ENCODE measurements at places on chromosomes 6 and 20. TPM values are rescaled to one million over a fixed set of nuclear protein-coding genes. Genes with fewer than 3 reads are reported as not detected.

The ZSCAN9 gene
- 17.8 TPM for total RNA-seq

DNA sequence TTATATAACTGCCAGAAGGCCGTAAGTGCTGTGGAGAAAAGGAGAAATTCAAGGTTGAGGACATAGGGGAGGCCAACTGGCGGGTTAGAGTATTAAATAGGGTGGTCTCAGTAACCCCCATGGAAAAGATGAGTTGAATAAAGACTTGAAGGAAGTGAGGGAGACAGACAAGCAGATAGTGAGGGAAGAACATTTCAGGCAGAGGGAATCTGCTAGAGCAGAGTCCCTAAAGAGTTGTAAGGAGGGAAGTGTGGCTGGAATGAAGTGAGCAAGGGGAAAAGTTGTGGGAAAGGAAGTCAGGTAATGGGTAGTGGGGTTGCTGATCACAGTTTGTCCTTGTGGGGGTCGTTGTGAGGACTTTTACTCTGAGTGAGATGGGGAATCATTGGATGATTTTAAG, 1.4 kb downstream of the KIFC1 start:
- peaks cover 49% of the 10 kb centered on the region for H3K4me1 ChIP-seq
- no peaks in the 10 kb centered on the region for H3K27me3 ChIP-seq
- peaks cover 6% of the 10 kb centered on the region for H3K36me3 ChIP-seq
- no peak for DNase-seq

GRCh38 chr20:1241456-1241855, 15.6 kb downstream of the RAD21L1 start:
- H3K4me1 ChIP-seq, result no peaks in the 10 kb centered on the region
- peaks cover 4% of the 10 kb centered on the region for H3K27me3 ChIP-seq
- H3K36me3 ChIP-seq, result no peaks in the 10 kb centered on the region
- H3K27ac ChIP-seq, result no peak overlapping the region
- H3K4me3 ChIP-seq, result no peak overlapping the region

GRCh38 chr6:170040115-170040500, 250.8 kb downstream of the DLL1 start:
- H3K27me3 ChIP-seq, result peaks cover 72% of the 10 kb centered on the region
- no peak overlapping the region for H3K4me3 ChIP-seq
- H3K36me3 ChIP-seq, result no peaks in the 10 kb centered on the region
- H3K4me1 ChIP-seq, result peaks cover 18% of the 10 kb centered on the region

GRCh38 chr6:14309951-14310445, 192.4 kb downstream of the CD83 start:
- H3K27ac ChIP-seq, result no peak overlapping the region
- H3K27me3 ChIP-seq, result no peaks in the 10 kb centered on the region
- no peaks in the 10 kb centered on the region for H3K36me3 ChIP-seq
- no peak overlapping the region for H3K4me3 ChIP-seq
- peaks cover 11% of the 10 kb centered on the region for H3K4me1 ChIP-seq
